ENCODE measurements at places on chromosomes 2 and 18.

- H3K4me1 ChIP-seq: no peaks in the 10 kb centered on the region
- no peak for DNase-seq
- no peaks in the 10 kb centered on the region for H3K36me3 ChIP-seq
- H3K27me3 ChIP-seq: no peaks in the 10 kb centered on the region
- no peak overlapping the region for H3K4me3 ChIP-seq
- H3K27ac ChIP-seq: no peak overlapping the region
Observed at GRCh38 chr2:19744456-19745199, 157.2 kb downstream of the TTC32 start.

- H3K27ac ChIP-seq: no peak overlapping the region
- H3K4me3 ChIP-seq: no peak overlapping the region
- H3K4me1 ChIP-seq: no peaks in the 10 kb centered on the region
- no peak for DNase-seq
- H3K36me3 ChIP-seq: no peaks in the 10 kb centered on the region
- no peaks in the 10 kb centered on the region for H3K27me3 ChIP-seq
Observed at GRCh38 chr2:86360776-86361175, 23.4 kb upstream of the REEP1 start.

- DNase-seq: no peak
- no peaks in the 10 kb centered on the region for H3K36me3 ChIP-seq
- H3K27ac ChIP-seq: no peak overlapping the region
- H3K27me3 ChIP-seq: no peaks in the 10 kb centered on the region
Observed at GRCh38 chr2:188333751-188334524, 42.3 kb downstream of the GULP1 start.

DNA sequence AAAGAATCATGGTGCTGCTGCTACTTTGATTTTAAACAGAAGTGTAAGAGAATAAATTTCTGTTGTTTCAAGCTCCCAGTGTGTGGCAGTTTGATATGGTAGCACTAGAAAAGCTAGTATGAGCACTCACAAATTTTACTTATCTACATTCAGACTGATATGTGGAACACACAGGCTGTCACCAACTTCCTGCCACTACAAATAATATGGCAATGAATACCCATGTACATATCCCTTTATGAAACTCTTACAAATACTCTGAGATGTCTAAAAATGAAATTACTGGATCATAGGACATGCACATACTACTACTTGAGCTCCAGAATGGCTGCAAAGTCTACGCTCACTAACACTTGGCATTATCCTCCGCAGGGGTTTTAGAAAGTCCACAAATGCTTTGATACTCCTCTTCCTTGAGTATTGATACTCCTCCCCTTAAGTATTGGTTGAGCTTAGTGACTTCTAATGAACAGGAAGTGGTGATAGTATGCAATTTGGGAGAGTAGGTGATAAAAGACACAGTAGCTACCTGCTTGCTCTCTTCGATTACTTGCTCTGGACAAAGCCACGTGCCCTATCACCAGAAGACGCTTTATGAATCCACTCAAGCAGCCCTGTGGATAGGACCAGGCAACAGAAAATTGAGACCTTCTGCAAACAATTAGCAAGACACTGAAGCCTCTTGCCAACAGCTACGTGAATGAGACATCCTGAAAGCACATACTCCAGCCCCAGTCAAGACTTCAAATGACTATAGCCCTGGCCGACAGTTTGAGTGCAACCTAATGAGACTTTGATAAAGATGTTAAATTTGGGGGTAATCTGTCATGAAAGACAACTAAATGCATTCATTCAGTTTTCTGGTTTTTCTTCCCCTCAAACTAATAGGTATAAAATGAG is 35.4 kb downstream of the FBXO11 start:
- H3K4me3 ChIP-seq: no peak overlapping the region
- peaks cover 26% of the 10 kb centered on the region for H3K4me1 ChIP-seq
- no peak overlapping the region for H3K27ac ChIP-seq
- DNase-seq: no peak
- no peaks in the 10 kb centered on the region for H3K36me3 ChIP-seq

- H3K36me3 ChIP-seq: no peaks in the 10 kb centered on the region
- no peak overlapping the region for H3K27ac ChIP-seq
- peak overlapping the region; percentile 31 for H3K4me3 ChIP-seq
- peaks cover 19% of the 10 kb centered on the region for H3K27me3 ChIP-seq
- peaks cover 21% of the 10 kb centered on the region for H3K4me1 ChIP-seq
Observed at GRCh38 chr18:70288171-70288850, 534 bp upstream of the SOCS6 start.

DNA sequence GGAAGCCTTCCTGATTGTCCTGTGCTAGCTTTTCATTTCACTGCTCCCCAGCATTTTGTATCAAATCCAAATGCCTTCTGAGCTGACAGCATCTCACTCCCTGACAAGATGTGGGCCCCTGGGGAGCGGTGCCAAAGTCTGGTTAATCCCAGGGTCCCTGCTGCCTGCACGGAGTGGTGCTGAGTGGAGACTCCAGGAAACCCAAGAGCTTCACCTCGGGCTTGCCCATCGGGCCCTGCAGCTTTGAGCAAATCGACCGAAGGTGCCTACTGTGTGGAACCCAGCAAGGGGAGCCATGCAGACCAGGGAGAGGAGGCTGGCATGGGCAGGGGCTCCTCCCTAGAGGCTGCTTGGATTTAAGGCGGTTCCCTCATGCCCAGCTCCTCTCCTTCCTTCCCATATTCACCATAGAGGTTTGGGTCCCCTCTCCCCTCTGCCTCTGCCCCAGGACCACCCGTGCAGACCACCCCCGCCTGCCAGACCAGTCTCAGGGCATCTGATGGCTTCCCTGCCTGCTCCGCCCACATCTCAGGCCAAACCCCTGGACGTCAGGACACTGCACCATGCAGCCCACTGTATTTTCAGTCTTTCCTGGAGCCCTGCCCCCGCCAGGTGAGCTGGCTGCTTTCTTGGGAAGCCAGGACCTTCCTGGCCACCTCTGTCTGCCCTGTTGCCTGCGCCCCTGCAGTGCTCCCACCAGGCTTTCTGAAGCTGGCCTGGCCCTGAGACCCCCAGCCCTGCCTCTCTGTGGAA is 37.8 kb downstream of the RRM2 start:
- no peak overlapping the region for H3K4me3 ChIP-seq
- H3K27me3 ChIP-seq: no peaks in the 10 kb centered on the region
- H3K36me3 ChIP-seq: no peaks in the 10 kb centered on the region

GRCh38 chr2:33202641-33203522 is 256.1 kb downstream of the LTBP1 start:
- H3K4me3 ChIP-seq: no peak overlapping the region
- DNase-seq: no peak
- H3K27ac ChIP-seq: no peak overlapping the region
- H3K4me1 ChIP-seq: no peaks in the 10 kb centered on the region
